ENCODE measurements at places on chromosomes 5 and 9.

DNA sequence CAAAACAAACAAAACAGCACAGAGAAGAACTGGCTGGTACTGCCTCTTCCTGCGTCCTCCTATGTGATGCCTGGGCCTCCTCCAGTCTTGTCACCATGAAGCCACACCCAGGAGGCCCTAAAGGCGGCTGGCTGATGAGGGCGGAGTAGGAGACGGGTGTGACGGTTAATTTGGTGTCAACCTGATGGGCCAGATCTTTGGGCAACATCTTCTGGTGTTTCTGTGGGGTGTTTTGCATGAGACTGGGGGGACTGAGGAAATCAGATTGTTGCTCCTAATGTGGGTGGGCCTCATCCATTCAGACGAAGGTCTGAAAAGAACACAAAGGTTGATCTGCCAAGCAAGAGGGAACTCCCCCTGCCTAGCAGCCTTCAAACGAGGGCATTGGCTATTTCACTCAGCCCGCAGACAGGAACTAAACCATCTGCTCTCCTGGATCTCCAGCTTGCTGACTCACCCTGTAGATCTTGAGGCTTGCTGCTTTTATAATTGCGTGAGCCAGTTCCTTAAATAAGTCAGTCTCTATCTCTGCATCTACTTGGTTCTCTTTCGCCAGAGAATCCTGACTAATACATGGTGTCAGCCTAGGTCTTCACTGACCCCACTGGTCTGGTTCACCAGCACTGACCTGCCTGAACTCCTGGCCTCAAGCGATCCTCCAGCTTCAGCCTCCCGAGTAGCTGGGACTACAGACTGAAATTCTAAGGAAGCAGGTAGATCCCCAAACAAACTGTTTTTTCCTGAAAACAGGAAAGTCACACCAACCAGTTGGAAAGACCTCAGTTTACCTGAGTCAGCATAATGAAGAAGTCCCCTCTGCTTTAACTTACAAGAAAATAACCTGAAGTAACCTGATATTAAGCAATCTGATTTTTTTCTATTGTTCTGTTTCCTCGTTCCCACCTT, 12.8 kb upstream of the ZFP62 start:
- peak; percentile 42 for DNase-seq

- no peak for DNase-seq
Measured at GRCh38 chr5:142221091-142221860, 103.5 kb downstream of the SPRY4 start.

DNA sequence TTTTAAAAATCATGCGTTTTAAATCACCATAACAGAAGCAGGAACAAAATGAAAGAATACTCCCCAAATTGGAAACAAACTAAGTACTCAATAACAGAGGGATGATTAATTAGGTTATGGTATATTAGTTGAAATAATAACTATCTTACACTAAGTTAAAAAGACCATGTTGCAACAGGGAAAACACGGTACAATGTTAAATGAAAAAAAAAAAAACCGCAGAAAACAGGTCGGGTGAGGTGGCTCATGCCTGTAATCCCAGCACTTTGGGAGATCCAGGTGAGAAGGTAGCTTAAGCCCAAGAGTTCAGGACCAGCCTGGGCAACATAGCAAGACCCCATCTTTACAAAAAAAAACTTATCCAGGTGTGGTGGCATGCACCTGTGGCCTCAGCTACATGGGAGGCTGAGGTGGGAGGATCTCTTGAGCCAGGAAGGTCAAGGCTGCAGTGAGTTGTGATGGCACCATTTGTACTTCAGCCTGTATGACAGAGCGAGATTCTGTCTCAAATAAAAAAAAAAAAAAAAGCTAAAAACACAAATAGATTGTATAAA, 2.4 kb upstream of the PTPN3 start:
- no peak for DNase-seq

GRCh38 chr5:1931604-1932231, 49.0 kb upstream of the IRX4 start:
- DNase-seq = no peak

DNA sequence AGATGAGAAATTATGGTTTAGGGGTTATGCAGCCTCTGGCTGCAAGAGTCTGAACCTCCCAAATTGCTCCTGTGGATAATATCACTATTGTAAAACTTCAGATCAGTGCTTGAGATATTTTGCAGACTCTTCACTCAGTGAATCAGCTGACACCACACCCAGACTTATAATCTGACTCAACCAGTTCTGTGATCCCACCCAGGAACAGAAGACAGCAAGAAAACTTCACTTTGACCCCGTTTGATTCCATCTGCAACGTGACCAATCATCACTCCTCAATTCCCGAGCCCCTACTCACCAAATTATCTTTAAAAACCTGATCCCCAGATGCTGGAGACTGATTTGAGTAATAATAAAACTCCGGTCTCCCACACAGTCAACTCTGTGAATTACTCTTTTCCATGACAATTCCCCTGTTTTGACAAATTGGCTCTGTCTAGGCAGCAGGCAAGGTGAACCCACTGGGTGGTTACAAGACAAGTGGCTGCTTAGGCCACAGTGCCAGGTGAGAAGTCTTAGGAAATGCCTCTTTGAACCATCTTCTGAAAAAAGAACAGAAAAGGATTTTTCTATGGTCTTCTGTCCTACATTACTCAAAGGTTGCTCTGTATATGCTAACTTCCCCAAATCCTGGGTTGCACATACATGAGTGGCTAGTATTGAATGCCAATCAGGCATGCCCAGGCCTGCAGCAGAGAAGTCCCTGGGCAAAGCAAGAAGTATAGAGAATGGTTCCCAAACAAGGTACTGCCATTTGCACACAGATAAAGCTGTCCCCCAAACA, 588.0 kb downstream of the PRELID2 start:
- no peak for DNase-seq

GRCh38 chr9:105073147-105073546, 145.2 kb upstream of the ABCA1 start:
- DNase-seq = no peak
